Stimulated activated CD4-positive, alpha-beta T cell treated with anti-CD3 and anti-CD28 coated beads, Interleukin-4, amount 100 ng/mL, for 48 hours (primary cell): ENCODE measurements at places on chromosomes 1 and 21.

GRCh38 chr1:42420121-42420520 is 35.7 kb downstream of the ZMYND12 start:
- no peak for DNase-seq

- no peak for DNase-seq
Measured at GRCh38 chr1:225998560-225999226, 450 bp downstream of the SDE2 start.

DNA sequence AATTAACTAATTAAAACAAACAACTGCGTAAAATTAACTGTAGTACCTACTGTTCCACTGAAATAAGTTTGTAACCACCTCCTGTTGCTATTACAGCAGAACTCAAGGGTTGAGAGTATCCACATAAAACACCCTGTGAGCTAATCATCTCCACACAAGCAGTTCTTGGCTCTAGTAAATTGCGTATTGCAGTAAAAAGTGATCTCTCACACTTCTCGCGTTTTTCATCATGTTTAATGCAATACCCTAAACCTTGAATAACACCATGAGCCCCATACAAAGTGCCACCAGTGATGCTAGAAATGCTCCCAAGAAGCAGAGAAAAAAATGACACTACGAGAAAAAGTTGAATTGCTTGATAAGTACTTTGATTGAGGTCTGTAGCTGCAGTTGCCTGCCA is 29.3 kb upstream of the CEP350 start:
- DNase-seq = no peak

DNA sequence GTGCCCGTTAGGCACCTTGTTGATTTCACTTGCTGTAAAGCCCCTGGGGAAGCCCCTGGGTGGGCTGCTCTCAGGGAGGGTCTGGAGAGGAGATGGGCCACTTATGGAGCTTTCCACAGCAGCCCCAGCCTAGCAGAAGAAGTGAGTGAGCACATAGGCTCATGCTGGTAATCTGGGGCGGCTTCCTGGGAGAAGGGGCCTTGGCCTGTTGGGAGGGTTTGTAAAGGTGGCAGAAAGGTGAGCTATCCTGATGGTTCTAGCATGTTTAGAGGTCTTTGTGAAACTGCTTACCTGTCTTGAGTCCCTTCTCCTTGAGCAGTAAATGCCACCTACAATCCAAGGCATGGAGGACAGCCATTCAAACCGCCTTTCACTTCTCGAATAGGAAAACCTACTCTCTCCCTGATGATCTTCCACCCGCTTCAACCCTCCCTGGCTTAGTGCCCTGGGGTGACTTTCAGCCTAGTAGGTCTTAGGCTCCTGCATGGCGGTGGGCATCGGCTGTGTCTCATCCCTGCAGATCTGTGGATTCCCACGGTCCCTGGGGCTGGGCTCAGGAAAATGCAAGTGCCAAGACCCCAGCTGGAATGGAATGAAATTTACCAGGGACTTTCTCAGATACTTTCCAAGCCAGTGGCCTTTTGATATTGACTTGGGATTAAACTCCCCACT is 87.6 kb upstream of the SELENON start:
- DNase-seq = no peak

GRCh38 chr21:37338671-37339551 is 27.7 kb upstream of the DYRK1A start:
- DNase-seq = no peak
